ENCODE measurements at places on chromosomes 11 and 22.

DNA sequence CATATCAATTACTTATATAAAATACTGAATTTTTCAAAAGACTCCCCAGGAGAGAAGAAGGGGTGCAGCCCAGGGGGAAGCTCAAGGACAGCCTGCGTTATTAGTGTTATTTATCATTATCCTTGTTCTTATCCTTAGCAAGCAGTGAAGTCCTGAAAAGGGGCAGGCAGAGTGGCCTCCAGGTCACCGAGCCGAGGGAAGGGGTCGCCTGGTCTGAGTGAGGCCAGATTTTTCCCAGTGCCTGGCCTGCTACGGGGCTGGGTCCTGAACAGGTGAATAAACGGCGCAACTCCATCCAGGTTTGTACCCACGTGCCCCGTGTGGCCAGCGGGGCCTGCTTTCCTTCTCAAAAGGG is 123.7 kb downstream of the BRD1 start:
- no peak for DNase-seq

- no peak for DNase-seq
Observed at GRCh38 chr11:29989174-29989970, 27.5 kb downstream of the KCNA4 start.

GRCh38 chr11:86863476-86863875 is 63.1 kb downstream of the PRSS23 start:
- no peak for DNase-seq

DNA sequence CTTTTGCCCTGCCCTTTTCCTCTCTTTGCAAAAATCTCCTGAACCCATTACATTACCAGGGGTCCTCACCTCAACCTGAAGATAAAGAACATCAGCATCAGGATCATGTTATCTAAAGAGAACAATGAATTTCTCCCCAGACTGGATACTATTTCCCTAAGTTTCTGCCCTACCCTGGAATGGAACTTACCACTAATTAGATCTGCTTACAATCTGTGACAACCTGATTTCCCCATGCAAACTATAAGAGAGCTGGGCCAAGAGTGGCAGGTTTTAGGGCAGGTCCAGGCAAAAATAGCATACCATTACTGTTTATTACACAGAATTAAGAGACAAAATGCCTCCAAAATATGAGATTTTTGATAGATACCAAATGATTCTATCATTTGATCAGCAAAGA is 58.0 kb upstream of the GDPD4 start:
- no peak for DNase-seq

DNA sequence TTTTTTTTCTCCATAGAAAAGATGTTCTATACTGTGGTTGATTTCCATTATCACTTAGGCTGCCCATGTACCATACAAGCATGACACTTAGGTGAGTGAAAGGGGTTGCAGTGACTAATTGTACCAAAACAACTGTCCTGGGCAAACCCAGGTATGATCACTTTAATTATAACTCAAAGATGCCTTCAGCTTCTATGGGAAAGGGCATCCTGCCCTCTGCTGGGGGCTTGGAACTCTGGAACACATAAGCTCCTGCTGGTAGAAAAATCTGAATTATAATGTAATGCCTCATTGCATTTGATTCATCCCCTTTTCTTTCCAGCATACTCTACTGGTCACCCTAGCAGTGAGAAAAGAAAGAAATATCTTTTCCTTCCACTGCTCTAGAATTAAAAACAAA is 206.3 kb downstream of the DDX10 start:
- DNase-seq: peak; percentile 20

GRCh38 chr11:124676386-124676785 is 2.7 kb downstream of the SPA17 start:
- no peak for DNase-seq

DNA sequence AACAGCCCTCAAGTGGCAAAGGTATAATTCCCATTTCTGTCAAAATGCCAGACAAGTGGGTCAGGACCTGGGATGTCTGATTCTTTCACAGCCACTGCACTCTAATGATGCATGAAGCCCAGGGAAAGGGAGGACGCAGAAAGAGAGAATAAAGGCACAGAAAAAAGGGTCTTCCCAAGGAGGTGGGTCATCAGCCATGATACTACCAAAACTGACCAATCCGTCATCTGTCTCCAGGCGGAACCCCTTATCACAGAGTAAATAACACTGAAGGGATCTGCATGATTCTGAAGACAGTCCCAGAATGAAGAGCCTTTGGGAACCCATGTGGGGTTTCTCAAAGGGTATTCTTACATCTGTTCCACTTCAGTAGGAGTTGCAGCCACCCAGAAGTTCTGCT is 73.8 kb upstream of the OPCML start:
- DNase-seq: no peak

DNA sequence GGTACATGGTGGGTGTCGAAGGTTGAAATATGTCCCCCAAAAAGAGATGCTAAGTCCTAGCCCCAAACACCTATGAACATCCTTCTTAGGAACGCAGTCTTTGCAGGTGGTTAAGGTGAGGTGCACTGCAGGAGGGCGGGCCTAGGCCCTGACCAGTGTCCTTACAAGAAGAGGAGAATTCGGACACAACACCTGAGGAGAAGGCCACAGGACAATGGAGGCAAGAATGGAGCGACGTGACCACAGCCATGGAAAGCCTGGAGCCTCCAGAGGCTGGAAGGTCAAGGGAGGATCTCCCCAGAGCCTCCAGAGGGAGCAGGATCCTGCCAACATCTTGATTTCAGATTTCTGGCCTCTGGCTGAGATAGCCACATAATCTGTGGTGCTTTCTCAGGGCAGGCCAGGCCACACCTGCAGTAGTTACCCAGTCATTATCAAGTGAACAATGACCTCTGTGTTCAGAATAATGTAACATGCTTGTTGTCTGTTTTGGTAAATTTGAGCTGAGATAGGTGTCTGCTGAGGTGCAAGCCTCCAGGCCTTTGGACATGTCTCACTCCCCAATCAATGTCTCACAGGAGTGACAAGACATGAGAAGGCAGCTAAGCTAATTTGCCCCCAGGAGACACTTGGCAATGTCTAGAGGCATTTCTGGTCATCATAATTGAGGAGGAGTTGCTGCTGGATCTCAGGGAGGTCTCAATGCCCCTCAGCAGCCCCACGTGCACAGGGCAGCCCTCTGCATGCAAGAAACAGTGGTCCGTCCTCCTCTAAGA is 498.9 kb downstream of the BRD1 start:
- no peak for DNase-seq

DNA sequence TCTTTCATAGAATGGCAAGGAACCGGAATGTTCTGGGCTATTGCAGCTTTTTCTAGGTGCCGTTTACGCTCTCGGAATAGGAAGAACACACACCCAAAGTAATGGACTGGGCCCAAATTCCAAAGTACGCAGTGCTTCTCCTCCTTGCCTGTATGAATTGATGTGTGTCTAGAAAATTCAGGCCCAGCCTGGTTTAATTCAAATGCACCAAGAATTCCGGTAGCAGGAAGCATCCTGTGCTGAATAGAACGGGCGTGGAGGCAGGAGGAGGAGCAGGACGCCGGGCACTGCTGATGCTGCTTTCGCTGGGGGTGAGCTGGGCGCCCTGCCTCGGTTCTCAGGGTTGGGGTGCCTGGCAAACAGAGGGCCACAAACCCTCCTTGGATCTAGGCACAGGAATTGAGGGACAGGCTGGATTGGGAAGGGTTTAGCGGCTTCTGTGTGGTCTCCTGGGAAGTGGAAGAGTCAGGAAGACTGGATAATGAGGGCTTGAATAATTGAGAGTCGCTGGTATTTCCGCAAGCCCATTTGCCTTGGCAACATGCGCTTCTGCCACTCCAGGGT is 2.0 kb downstream of the PARVB start:
- no peak for DNase-seq

GRCh38 chr22:40556641-40557040 is 79.9 kb downstream of the MRTFA start:
- no peak for DNase-seq
